ENCODE measurements at places on chromosomes 16 and 17. TPM values are rescaled to one million over a fixed set of nuclear protein-coding genes. Genes with fewer than 3 reads are reported as not detected.

- H3K4me1 ChIP-seq = no peaks in the 10 kb centered on the region
- no peak for DNase-seq
- no peak overlapping the region for H3K27ac ChIP-seq
- H3K36me3 ChIP-seq = no peaks in the 10 kb centered on the region
Observed at GRCh38 chr16:19356024-19356952, 61.4 kb upstream of the TMC5 start.

GRCh38 chr17:12409082-12409481, 256.6 kb upstream of the MYOCD start:
- H3K27ac ChIP-seq = no peak overlapping the region
- H3K36me3 ChIP-seq = no peaks in the 10 kb centered on the region
- no peak overlapping the region for H3K4me3 ChIP-seq
- no peaks in the 10 kb centered on the region for H3K27me3 ChIP-seq

DNA sequence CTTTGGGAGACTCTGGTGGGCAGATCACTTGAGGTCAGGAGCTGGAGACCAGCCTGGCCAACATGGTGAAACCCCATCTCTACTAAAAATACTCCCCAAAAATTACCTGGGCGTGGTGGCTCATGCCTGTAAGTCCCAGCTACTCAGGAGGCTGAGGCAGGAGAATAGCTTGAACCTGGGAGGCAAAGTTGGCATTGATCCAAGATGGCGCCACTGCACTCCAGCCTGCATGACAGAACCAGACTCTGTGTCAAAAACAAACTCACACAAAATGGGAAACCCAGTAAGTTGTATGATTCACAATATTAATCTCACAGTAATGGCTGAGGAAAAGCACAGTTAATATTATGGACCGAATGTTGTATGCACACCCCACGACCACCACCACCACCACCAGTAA, 24.3 kb downstream of the WSB1 start:
- no peak overlapping the region for H3K4me3 ChIP-seq
- peaks cover 6% of the 10 kb centered on the region for H3K4me1 ChIP-seq
- H3K27me3 ChIP-seq = no peaks in the 10 kb centered on the region
- no peak overlapping the region for H3K27ac ChIP-seq

GRCh38 chr17:8794636-8795035, 4.5 kb downstream of the MFSD6L start:
- peaks cover 17% of the 10 kb centered on the region for H3K4me1 ChIP-seq
- no peak for DNase-seq
- no peak overlapping the region for H3K27ac ChIP-seq
- peaks cover 4% of the 10 kb centered on the region for H3K27me3 ChIP-seq

BIRC5 gene
- 117 TPM for total RNA-seq

GRCh38 chr16:9318764-9319163, 227.3 kb downstream of the HAPSTR1 start:
- peaks cover 6% of the 10 kb centered on the region for H3K27me3 ChIP-seq
- H3K4me1 ChIP-seq = peaks cover 21% of the 10 kb centered on the region
- no peak overlapping the region for H3K4me3 ChIP-seq
- H3K36me3 ChIP-seq = peaks cover 9% of the 10 kb centered on the region
- H3K27ac ChIP-seq = no peak overlapping the region

DNA sequence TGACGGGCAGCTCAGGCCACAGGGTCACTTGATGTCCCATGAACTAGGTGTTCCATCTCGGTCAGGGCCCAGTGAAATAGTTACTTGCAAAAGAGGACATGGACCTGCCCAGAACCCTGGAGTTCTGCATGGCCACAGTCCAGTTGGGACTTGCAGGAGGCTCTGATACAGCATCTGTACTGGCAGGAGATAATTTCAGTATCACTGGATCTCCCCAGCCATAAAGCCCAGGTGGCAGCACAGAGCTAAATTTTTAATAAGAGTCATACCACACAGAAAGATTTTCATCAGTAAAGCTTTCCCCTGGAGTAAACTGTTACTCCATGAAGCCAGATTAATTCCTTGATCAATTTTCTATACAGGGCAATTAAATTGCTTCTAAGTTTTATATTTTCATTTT, 18.0 kb upstream of the SLC16A5 start:
- peaks cover under 1% of the 10 kb centered on the region for H3K36me3 ChIP-seq
- no peaks in the 10 kb centered on the region for H3K27me3 ChIP-seq
- H3K4me1 ChIP-seq = no peaks in the 10 kb centered on the region

DNA sequence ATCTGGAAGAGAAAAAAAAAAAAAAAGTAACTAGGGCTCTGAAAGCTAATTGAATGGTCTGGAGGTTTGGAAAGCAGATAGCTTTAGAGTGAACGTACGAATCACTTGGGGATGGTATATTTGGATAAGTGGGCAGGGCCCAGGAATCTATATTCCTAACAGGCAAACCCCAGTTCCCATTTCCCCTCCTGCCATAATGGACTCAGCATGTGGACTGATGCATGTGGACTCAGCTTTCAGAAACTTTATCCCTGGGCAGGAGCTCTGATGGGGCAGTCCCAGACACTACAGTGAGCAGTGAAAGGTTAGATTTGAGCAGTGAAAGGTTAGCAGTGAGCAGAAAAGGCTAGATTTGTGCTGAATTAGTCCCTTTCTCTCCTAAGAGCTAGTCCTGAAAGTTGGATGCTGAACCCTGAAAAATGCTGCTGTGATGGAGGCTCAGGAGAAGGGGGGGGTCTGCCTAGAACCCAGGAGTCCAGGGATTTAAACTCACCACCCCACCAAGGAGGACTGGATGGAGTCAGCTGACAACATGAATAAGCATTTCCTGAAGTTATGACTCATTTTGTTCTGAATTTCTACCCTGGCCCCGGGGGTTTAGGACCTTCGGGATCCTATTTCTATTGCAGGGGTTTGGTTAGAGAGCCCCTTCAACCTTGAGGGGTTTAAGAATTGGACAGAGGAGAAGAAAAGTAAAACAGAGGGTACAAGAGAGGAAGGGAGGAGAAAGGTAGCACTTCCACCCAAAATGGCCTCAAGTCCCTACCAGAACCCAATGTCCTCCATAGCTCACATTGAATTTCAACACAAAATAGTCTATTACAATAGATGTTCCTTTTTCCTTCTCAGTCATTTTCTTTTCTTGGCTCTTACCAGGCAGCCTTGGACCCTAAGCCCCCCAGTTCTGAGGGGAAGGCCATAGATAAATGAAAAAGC, 10.3 kb upstream of the FZD2 start:
- H3K27ac ChIP-seq = no peak overlapping the region
- H3K27me3 ChIP-seq = peaks cover 81% of the 10 kb centered on the region
- no peak for DNase-seq
- H3K4me3 ChIP-seq = no peak overlapping the region

GRCh38 chr17:29687596-29687995, 64.9 kb upstream of the CORO6 start:
- no peaks in the 10 kb centered on the region for H3K27me3 ChIP-seq
- DNase-seq = no peak
- H3K4me3 ChIP-seq = no peak overlapping the region
- peaks cover 8% of the 10 kb centered on the region for H3K4me1 ChIP-seq

- no peak for DNase-seq
- H3K27ac ChIP-seq = no peak overlapping the region
- no peaks in the 10 kb centered on the region for H3K27me3 ChIP-seq
- H3K36me3 ChIP-seq = no peaks in the 10 kb centered on the region
Observed at GRCh38 chr16:84948851-84949610, 62.3 kb downstream of the ZDHHC7 start.

CA4 gene
- 5.4 TPM for total RNA-seq

GPR142 gene
- not detected for total RNA-seq

DNA sequence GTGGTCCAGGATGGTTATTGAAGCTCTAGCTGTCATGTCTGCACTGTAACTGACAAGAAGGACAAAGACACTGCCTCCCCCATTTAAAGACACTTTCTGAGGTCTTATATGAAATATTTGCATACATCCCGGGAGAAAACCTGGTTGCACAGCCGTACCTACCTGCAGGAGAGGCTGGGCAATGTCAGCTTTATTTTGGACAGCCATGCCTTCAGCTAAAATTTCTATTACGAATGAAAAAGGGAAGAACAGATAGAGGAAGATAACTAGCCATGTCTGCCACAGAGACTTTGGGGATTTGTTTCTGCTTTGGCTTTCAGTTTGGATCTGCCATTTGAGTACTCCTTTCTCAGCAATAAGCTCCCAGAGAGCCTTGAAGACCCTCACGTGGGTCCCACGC, 19.0 kb downstream of the SLC7A6 start:
- H3K4me3 ChIP-seq = no peak overlapping the region
- H3K4me1 ChIP-seq = no peaks in the 10 kb centered on the region

GRCh38 chr16:13970708-13971422, 50.9 kb downstream of the ERCC4 start:
- H3K4me1 ChIP-seq = no peaks in the 10 kb centered on the region
- no peak overlapping the region for H3K27ac ChIP-seq
- no peak for DNase-seq
- H3K4me3 ChIP-seq = no peak overlapping the region
- no peaks in the 10 kb centered on the region for H3K27me3 ChIP-seq

- H3K4me3 ChIP-seq = no peak overlapping the region
- no peak overlapping the region for H3K27ac ChIP-seq
- H3K27me3 ChIP-seq = no peaks in the 10 kb centered on the region
- peaks cover 9% of the 10 kb centered on the region for H3K4me1 ChIP-seq
- H3K36me3 ChIP-seq = no peaks in the 10 kb centered on the region
- DNase-seq = no peak
Observed at GRCh38 chr16:10920726-10921427, 21.4 kb downstream of the DEXI start.

BMERB1 gene
- 20.5 TPM for total RNA-seq

GRCh38 chr16:19963301-19963700, 78.7 kb upstream of the GPRC5B start:
- DNase-seq = no peak
- H3K27me3 ChIP-seq = no peaks in the 10 kb centered on the region
- H3K36me3 ChIP-seq = peaks cover 4% of the 10 kb centered on the region
- peaks cover 25% of the 10 kb centered on the region for H3K4me1 ChIP-seq
- H3K4me3 ChIP-seq = no peak overlapping the region
- H3K27ac ChIP-seq = no peak overlapping the region

DNA sequence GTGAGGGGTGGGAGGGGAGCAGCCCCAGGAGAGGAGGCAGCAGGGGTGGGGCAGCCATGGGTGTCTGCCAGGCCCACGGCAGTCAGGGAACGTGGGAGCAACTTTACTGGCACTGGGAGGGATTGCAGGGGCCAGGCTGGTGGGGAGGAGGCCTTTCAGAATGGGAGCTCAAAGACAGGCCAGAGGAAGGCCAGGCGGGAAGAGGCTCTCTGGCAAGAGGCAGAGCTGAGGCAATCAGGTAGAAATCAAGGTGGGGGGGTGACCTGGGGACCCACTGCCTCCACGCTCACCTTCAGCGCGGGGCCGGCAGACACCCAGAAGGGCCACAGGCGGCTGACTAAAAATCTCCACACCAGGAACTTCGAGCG, 11.9 kb upstream of the GSE1 start:
- H3K27ac ChIP-seq = peak overlapping the region; percentile 19
- no peak for DNase-seq
- H3K36me3 ChIP-seq = no peaks in the 10 kb centered on the region
- peaks cover 71% of the 10 kb centered on the region for H3K4me1 ChIP-seq
- peak overlapping the region; percentile 9 for H3K4me3 ChIP-seq

DNA sequence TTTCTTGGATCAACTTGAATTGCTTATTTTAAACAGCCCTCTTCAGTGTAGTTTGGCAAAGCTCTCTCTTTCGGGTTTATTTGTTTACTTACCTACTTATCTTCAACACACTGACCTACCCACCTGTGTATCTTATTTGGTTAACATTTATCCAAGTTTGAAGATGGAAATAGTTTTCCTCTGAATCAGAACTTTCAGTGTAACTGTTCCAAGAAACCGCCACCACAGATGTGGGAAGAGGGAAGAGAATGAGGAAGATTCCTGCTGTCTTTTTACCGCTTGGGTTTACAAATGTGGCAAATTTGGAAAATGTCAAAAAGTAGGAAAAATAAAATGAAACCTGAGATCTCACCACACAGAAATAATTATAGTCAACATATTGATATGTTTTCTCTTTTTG, 115.8 kb downstream of the MSI2 start:
- no peak for DNase-seq
- H3K4me3 ChIP-seq = no peak overlapping the region
- peaks cover 35% of the 10 kb centered on the region for H3K4me1 ChIP-seq
- no peaks in the 10 kb centered on the region for H3K27me3 ChIP-seq
- no peak overlapping the region for H3K27ac ChIP-seq

DNA sequence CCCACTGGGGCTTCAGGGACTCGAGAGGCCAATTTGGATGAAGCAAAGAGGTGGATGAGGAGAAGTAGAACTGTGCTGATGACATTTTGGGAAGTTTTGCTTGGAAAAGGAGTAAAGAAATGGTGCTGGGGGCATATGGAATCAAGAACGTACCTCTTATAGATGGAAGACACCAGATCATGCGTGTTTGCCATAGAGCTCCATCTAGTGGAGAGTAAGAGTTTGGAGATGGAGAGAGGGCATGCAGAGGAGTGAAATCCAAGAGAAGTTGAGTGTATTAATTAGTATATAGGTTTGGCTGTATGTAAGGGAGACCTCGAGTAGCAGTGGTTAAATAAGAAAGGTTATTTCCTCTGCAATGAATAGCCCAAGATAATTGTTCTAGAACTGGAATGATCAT, 56.0 kb downstream of the SHISA6 start:
- H3K36me3 ChIP-seq = peaks cover 61% of the 10 kb centered on the region
- H3K27me3 ChIP-seq = peaks cover 6% of the 10 kb centered on the region
- H3K27ac ChIP-seq = no peak overlapping the region
- no peaks in the 10 kb centered on the region for H3K4me1 ChIP-seq
- DNase-seq = no peak

AOC2 gene
- 9.8 TPM for total RNA-seq

CHST4 gene
- total RNA-seq = 9.9 TPM

PIPOX gene
- 34.2 TPM for total RNA-seq

DNA sequence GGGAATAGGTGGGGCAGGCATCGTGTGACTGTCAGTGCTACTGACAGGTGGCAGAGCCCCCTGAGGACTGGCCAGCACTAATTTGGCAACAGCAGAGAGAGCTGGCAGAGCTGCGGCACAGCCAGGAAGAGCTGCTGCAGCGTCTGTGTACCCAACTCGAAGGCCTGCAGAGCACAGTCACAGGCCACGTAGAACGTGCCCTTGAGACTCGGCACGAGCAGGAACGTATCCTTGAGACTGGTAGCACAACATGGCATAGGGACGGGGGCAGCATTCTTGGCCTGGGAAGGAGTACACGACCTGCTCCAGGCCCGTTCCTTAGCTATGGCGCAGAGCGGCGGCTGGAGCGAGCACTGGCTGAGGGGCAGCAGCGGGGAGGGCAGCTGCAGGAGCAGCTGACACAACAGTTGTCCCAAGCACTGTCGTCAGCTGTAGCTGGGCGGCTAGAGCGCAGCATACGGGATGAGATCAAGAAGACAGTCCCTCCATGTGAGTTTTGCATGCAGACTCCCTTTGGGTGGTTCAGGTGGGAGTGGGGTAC, 3.0 kb upstream of the NRN1L start:
- H3K36me3 ChIP-seq = peaks cover 51% of the 10 kb centered on the region
- peaks cover 21% of the 10 kb centered on the region for H3K4me1 ChIP-seq
- DNase-seq = no peak
- no peak overlapping the region for H3K4me3 ChIP-seq
- H3K27ac ChIP-seq = no peak overlapping the region
- H3K27me3 ChIP-seq = no peaks in the 10 kb centered on the region

TIGD7 gene
- 5.3 TPM for total RNA-seq

GRCh38 chr17:71632328-71632727, 488.5 kb upstream of the SOX9 start:
- no peak overlapping the region for H3K4me3 ChIP-seq
- no peak for DNase-seq
- 0 out of 2 replicates have a peak, but pooled peaks cover 3% of the 10 kb centered on the region for H3K4me1 ChIP-seq

- no peaks in the 10 kb centered on the region for H3K27me3 ChIP-seq
- H3K36me3 ChIP-seq = no peaks in the 10 kb centered on the region
- H3K4me1 ChIP-seq = peaks cover 6% of the 10 kb centered on the region
- peak overlapping the region; percentile 41 for H3K4me3 ChIP-seq
- DNase-seq = no peak
Observed at GRCh38 chr17:8300226-8300625, 5.0 kb upstream of the SLC25A35 start.

CENPX gene
- 107 TPM for total RNA-seq
